ENCODE measurements at places on chromosomes 1 and 21. TPM values are rescaled to one million over a fixed set of nuclear protein-coding genes. Genes with fewer than 3 reads are reported as not detected.

NCF2 gene
- total RNA-seq = 6.9 TPM

NBPF19 gene
- 59.3 TPM for total RNA-seq

PTPRU gene
- total RNA-seq = not detected

CD55 gene
- 125 TPM for total RNA-seq

TAS1R3 gene
- 1.9 TPM for total RNA-seq

IVL gene
- not detected for total RNA-seq

Measured in T-cell (primary cell).